ENCODE measurements at places on chromosomes 6 and 20.
A peak's percentile ranks its signal among the peaks of the same experiment; 100 is the strongest.

GRCh38 chr6:7034055-7034454 lies 73.7 kb upstream of the RREB1 start:
- no peak for DNase-seq

DNA sequence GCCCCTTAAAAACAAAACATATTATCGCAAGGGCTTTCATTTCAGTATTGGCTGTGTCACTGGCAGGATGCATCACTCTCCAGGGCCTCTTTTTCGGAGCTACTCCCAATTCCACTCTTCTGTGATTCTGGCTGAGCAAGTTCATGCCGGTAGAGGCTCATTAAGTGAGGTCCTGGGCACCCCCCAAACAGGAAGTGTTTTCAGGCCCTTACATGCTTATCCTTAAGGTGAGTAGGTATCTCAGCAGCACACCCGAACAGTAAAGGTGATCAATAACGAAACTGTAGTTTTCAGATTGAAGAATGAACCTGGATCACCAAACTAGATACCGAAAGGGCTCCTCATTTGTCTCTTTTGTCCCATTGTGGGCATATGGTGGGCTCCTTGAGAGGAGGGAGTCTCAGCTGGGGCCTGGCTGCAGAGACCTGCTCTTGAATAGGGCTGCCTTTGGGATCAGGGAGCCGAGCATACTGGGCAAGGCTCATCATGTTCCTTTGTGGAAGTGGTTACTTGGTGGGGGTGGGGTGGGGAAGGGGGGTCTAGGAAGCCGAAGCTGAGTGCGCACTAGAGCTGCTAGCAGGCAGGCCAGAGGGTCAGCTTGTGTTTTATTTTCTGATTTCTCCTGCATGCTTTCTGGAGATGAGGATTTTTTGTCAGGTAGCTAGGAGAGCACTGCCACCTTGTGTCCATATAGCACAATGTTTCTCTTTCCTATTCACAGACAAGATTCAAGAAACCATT lies 65.2 kb downstream of the CDS2 start:
- DNase-seq, result peak; percentile 85

GRCh38 chr6:139587469-139587868 lies 213.0 kb upstream of the CITED2 start:
- DNase-seq, result no peak

GRCh38 chr6:27312146-27312949 lies at the start of gene POM121L2:
Gene POM121L2 (minus strand): TSS chr6:27312273. CDS start chr6:27312170, 103 bp downstream.
- no peak for DNase-seq

DNA sequence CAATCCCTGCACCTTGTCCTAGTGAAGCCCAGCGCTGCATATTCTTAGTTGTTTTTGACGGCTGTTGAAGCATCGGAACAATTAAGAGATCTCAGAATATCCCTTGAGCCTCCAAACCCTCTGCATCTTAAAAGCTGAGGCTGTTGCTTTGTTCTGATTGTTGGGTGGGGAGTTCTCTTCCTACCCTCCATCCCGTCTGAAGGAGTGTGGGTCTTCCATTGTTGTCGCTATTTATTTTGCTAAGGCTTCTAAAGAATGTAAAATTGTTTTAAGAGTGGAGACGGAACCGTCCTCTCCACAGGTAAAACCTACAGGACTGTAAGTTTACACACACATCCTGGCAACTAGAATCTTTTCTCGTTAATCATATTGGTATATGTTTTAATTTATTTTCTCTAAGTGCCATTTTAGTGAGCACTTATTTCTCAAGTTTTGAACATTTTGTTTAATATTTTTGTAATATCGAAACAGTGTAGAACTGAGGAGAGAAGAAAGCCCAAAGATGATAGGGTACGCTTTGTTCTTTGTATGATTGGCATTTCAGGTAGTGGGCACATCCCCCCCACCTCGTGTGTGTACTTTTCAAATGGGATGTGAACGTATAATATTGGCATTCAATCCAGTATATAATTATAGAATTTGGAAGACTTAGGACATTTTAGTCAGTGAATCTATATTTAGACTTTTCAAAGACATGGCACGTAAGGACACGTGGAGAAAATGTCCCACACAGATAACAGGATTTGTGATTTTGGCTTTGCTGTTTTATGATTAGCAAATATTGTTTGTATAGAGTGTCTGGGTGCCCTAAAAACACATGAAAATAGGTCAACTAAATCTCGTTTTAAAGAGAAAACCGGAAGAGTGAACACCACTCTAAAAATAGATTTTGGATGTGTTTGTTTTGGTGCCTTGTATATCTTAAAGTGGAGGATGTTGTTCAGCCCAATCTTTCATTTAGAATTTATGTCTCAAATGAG lies 1.3 kb downstream of the RNF146 start:
- no peak for DNase-seq

DNA sequence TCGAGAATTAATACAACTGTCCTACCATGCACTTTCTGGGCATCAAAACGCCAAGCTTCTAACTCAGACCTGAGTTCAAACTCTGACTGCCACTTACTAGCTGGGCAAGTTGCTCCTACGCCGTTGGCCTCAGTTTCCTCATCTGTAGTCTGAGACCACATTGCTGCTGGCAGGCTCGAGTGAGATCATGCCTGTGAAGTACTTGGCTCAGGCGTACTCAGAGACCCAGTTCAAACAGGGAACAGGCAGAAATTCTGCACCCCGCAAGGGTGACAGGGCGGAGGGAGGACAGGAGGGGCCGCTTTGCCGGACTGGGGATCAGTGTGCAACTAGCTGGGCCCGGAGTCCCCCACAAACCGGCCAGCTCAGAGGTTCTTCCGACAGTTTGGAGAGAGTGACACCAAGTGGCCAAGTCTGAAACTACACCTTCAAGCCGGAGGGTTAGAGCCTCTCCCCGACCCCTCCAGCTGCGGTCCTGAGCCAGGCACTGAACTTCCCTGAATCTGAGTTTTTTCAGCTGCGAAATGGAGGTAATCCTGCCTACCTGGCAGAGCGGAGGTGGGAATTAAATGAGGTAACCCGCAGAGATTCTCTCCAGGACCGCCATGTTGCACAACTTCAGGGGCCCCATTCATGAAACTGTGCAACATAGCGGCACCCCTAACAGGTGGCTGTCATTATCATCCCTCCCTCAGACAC lies 46.0 kb upstream of the PTPN1 start:
- peak; percentile 43 for DNase-seq

DNA sequence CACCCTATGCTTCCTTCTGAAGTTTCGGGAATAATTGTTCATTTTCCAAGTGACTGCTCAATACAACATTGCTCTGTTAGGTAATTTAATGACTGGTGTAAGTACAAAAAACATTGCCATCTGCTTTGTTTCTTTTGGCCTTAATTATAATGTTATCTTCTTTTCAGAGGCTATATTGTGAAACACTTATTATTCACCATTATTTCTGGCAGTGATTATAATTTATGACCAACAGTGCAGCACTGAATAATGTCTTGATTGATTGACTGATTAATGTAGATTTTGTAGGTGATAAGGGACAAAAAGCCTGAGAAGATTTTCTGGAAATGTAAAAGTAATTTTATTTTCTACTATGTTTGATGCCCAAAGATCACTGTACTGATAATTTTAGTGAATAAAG lies 377.7 kb downstream of the PLCB1 start:
- DNase-seq, result no peak

GRCh38 chr6:34073540-34073939 lies 72.3 kb downstream of the GRM4 start:
- no peak for DNase-seq

DNA sequence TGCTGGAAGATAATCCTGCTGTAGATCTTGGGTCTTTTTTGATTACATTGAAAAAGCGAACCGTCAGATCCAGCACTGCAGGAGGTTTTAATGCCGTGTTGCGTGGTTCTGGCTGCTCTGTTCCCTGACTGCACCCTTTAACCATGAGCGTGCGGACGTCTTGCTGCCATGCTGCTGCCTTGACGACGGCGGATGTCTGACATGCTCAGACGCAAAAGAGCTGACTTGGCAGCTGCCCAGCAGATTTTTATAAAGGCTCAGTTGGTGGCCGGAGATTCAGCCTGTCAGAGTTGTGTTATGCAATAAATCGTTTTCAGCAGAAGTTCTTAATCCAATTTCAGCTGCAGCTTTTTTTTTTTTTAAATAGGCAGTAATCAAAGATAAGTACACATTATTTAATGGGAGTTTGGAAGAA lies 119.4 kb downstream of the JARID2 start:
- DNase-seq, result peak; percentile 58

DNA sequence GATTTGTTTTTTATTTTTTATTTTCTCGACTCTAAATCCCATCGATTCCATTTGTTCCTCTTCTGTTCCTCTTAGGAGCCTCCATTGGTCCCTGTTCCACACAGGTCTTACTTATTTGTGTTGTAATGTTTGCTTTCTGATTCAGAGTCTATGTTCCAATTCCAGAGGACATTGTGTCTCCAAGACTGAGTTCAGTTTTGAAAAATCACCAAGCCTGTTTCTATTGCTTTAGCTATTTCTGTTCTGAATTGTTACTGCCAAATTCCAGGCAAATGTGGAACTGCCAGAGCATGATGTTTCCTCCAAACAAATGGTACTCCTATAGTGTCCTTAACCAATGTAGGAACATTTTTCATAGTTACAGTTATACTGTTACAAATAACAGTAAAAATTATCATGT lies 270.9 kb upstream of the SPTLC3 start:
- no peak for DNase-seq

DNA sequence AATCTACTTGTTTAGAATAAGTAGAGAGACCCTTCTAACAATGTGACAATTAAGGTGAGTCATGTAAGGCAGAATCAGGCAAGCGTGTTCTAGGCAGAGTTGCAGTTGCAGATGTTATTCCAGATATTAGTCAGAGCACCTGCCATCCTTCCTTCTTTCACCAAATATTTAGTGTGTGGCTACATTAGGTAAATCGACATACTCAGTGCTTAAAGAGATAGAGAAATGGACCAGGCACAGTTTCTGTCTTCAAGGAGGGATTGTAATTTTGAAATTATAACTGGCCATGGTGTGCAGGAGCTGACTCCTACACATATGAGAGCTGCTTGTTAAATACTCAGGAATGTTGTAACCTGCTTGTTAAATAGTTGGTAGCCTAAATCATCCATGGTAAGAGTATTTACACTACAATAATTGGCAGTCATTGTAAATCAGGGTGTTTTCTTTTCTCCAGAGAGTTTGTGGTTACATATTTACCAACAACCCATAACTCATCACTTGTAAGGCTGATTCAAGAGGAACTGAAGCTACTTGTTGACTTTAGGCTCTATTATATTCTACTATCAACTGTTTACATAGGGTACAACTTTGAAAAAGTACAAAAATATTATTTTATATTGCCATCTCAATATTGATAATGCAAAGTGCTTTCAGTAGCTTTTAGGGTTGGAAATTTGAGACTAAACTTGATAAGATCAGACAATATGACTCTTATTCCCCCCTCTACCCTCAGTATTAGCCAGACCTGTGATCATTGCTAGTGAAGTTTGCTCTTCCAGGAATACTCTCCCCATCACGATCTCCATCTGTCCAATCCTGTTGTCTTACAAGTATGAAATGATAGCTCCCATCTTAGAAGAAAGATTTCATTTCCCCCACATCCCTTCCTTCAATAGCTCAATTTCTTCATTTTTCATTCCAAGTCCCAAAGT lies 607.1 kb downstream of the COL12A1 start:
- DNase-seq, result no peak

- no peak for DNase-seq
These were observed 121.1 kb upstream of the ASF1A start for GRCh38 chr6:118772886-118773285.

- DNase-seq, result no peak
These were observed 327.3 kb upstream of the RNF24 start for GRCh38 chr20:4342609-4343008.

DNA sequence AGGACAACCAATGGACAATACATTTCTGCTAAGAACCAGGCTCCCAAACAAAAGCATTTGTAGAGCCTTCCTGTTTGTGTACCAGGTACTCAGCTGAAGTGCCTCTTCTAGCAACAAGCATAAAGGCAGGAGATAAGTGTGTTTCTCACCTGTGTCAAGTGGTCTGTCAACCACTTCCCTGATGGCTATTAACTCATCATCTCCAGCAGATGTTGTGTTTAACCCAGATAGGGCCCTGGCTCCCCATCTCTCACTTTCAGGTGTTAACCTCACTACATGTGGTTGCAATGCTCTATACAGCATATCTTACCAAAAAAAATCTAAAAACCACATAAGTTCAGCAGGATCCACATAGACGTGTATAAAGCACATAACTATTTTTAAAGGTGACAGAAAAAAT lies 9.6 kb upstream of the IL17A start:
- DNase-seq, result no peak

DNA sequence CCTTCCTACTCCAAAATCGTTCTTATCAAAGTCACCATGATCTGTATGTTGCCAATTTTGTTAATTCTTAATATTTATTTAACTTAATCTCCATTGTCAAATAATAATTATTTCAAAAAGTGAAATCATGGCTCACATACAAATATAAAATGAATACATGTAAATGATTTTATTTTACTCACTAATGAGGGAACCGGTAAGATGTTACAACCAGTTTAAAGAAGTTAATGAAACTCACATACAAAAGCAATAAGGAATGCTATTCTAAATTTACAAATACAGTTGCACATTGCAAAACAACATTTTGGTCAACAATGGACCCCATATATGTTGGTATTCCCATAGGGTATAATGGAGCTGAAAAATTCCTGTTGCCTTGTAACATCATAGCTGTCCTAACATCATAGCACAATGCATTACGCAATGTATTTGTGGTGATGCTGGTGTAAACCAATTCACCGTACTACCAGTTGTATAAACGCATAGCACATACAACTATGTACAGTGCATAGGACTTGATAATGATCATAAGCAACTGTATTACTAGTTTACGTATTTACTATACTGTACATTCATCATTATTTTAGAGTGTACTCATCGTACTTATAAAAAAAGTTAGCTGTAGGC lies 6.5 kb upstream of the SLC22A16 start:
- no peak for DNase-seq

GRCh38 chr6:117501722-117502121 lies 19.2 kb downstream of the DCBLD1 start:
- no peak for DNase-seq

DNA sequence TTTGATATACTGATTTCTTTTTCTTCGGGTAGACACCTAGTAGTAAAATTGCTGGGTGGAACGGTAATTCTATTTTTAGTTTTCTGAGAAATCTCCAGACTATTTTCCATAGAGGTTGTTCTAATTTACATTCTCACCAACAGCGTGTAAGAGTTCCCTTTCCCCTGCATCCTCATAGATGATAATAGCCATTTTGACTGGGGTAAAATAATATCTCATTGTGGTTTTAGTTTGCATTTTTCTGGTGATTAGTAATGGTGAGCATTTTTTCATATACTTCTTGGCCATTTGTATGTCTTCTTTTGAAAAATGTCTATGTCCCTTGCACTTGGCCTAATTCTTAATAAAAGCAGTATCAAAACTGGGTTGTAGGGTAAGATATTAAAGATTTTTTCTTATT lies 148.9 kb upstream of the SIM1 start:
- DNase-seq, result no peak
